ENCODE measurements at places on chromosomes 5 and 9. TPM values are rescaled to one million over a fixed set of nuclear protein-coding genes. Genes with fewer than 3 reads are reported as not detected.

Gene CAMLG
- 62.4 TPM for polyA plus RNA-seq

Gene PGM5
- 54.6 TPM for polyA plus RNA-seq

Gene CCNJL
- 9.5 TPM for polyA plus RNA-seq

Gene PTPN3
- polyA plus RNA-seq, result 12.1 TPM

Gene LCN9
- polyA plus RNA-seq, result not detected

DNA sequence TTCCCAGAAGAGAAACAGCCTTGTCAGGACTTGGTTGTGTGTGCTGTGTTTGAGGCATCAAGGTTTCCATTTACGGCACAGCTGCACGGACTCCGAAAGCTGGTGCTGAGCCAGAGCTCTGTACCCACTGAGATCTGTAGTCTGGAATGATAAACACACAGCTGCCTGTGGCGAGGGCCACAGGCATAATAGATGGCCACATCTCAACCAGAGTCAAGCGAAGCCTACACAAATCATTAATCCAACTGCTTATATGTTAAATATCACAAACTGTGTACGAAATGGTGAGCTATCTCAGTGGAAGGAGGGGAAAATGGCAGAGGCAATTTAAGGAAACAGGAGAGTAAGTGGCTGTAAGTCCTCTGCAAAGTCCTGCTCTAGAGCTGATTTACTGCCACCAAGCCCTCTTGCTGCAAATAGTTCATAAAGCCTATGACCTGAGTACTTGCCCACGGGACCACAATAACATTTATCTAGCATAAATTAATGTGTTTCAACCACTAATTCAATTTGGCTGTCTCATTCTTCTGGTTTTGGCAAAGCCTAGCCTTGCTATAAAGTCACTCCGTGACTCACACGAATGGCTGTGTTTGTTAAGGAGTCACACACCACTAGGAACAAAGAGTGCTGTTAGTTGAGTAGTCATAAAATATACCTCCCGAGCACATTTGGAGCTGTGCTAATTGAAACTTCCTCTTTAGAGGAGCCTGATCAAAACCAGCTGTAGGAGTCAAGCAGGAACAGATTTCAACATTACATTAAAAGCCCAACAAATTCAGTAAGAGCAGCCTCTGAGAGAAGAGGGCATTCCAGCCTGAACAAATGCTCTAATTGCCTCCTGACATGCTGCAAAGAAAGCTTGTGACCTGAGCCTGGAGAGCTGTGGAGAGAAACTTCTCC is 738.6 kb upstream of the ZNF608 start:
- DNase-seq, result peak; percentile 72

GRCh38 chr5:38263983-38264382 is 5.6 kb downstream of the EGFLAM start:
- no peak for DNase-seq

- DNase-seq, result no peak
These were observed 2.1 kb downstream of the ECPAS start for GRCh38 chr9:111481885-111482636.

DNA sequence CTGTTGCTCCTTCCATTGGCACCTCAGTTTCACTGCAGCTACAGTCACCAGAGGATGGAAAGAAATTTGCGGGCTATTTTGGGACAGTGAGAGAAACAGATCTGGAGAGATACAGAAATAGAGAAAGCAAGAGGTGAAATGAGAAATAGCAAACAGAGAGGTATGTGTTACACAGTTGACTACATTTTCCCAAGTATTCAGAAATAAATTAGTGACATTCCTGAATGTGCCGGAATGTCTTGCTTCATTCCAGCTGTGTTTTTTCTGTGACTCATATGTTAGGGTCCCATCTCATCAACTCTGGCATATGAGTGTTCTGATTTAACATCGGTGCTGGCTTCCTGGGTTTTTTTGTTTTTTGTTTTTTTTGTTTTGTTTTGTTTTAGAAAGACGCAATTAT is 63.8 kb upstream of the ZNF462 start:
- DNase-seq, result no peak

- DNase-seq, result no peak
These were observed 759.4 kb upstream of the C9orf72 start for GRCh38 chr9:28332648-28333047.

DNA sequence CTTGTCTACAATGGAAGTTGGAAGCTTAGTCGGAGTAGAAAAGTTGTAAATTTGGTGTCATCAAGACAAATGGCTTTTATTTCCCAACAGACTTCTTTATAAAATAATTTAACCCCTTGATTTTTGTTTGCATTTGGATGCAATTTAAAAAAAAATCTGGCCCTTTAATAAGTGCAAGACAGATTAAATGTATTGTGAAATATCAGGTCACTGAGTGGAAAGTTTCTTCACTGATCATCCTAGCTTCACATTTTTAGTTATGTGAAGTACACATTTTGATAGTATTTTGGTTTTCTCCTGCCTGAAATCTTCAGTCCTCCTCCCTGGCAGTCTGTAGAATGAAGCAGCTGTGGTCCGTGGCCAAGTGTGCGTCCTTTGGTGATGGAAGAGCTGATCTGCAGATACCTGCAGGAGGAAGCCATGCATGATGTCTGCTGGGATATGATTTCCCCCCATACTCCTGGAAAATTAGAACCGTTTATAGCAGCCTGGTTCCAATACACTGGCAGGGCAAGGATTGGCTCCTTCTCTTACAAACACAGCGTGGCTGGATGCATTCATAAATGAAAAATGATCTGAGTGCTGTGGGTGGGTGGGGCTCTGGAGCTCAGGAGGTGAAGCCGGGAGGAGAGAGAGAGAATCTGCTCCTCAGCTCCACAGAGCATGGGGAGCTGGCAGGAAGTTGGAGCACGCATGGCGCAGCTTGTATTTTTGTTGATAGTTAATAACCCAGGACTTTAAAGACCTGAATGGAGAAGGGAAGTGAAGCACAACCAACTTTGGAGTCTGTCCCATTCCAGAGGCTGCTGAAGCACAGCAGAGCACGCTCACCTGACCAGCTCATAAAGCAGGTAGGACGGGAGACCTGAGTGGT is 238.4 kb downstream of the GOLPH3 start:
- DNase-seq, result no peak

- DNase-seq, result no peak
These were observed 39.1 kb downstream of the NIPBL start for GRCh38 chr5:36915653-36916052.

DNA sequence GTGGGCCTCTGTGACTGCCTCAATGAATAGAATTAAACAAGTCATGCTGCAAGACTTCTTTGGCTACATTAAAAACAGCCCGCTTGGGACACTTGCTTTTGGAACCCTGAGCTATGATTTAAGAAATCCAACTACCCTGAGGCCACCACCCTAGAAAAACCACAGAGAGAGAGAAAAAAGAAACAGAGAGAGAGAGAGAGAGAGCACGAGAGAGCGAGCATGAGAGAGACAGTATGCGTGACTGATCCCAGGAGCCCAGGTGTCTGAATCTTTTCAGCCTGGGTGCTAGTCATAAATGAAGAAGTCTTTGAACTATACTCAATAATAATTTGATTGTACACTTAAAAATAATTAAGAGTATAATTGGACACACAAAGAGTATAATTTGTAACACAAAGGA is 123.1 kb upstream of the FREM1 start:
- no peak for DNase-seq

- no peak for DNase-seq
These were observed 27.2 kb downstream of the AK3 start for GRCh38 chr9:4713849-4714248.

DNA sequence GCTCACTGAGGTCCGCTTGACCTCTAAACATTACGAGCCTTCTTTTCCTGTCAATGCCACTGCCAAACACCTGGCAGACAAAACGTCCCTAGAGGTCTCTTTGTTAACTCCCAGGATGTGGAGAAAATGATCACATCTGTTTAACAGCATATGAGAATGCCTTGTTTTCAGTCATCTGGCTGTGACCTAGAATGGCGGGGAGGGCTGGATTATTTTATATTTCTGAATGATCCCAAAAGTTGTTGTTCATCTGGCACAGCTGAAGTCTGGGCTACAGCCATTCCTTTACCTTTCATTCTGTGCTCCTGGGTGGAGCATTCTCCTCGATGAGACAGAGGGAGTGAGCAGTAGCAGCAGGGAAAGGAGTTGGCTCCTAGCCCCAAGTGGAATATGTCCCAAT is 138.2 kb downstream of the PRDM6 start:
- DNase-seq, result no peak

DNA sequence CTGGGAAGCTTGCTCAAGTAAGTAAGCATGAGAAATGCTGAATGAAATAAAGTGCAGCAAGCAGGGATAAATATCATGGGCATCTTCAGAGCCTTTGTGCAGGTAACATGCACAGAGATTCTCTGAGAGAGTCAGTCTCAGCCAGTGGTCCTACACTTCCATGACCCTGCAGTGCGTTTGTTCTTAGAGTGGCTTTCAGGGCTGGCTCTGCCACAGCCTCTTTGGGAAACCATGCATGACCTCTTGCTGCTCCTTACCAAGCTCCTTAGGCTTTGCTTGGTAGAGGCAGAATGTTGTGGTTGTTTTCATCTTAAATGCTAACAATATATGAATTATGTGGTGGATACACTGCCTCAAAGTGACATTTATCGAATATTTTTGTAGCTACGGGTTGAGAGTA is 5.4 kb downstream of the SYK start:
- no peak for DNase-seq

GRCh38 chr9:93072383-93072795 is 13.9 kb downstream of the SUSD3 start:
- DNase-seq, result no peak

DNA sequence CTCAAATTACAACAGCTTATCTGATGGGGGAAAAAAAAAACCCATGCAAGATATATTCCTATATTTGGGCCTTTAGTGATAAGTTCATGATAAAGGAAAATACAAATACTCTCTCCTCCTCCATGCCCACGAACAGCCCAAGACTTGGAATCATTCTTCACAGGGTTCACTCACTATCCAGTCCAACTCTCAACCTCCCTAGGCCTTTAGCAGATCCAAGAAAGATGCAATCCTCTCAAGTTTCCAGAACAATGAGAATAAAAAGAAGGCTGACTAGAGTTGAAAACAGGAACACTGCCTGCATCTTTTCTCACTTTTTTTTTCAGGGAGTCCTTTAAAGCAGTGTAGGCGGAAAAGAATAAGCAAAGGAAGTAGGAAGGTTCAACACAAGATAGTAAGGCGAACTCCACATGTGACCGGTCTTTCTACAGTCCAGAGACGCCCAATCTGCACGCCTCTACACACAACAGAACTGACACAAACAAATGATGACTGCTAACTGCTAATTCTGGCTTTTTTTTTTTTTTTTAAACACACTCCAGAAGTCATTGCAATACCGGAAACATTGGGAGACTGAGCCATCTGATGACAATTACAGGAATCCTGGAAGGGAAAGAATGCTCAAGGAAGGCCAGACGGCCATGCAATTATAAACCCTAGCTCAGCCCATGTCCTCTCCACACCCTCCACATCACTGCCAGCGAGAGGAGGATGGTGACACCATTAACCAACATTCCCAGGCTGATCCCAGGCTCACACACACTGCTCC is 75.4 kb downstream of the BNC2 start:
- no peak for DNase-seq

GRCh38 chr5:63820577-63820976 is 141.7 kb downstream of the HTR1A start:
- no peak for DNase-seq

DNA sequence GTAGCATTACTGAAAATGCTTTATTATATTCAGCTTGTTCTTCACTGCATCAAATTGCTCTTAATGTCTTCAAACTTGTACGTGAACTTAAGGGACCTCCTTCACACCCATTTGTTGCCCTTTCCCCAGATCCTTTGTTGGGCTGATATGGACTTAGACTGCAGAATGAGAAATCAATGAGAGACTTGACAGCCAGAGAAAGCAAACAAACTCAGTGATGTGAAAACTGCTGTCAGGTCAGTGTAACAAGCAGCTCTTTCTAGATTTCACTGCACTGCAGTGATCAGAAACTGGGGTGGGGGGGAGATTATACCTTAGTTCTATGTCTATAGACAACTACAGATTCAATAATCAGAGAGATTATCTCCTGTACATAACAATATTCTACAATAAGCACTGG is 491.0 kb upstream of the DAP start:
- DNase-seq, result no peak

DNA sequence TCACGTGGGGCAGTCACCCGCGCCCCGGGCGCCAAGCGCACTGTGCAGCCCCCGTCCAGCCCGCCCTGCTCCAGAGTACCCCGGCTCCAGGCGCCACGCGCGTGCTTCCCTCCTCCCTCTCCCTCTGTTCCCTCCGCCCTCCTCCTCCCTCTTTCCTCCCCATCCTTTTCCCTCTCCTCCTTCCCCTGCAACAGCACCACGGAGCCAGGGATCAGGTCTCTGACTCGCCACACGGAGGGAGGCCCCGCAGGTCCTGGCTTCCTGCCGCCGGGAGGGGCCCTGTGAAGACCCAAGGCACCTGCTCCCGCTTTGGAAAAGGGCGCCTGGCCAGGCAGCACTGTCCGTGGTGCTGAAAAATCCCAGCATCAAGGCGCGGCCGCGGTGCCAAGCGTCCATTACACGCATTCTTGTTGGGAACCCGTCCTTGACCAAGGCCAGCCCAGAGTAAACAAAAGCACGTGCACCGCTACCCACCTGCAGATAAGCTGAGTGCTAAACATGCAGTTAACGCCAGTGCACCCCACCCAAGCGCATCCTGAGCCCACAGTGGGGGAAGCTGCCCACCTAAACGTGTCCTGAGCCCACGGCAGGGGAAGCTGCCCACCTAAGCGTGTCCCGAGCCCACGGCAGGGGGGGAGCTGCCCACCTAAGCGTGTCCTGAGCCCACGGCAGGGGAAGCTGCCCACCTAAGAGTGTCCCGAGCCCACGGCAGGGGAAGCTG is 21.7 kb downstream of the SLC6A18 start:
- DNase-seq, result peak; percentile 43

- DNase-seq, result no peak
These were observed 59.6 kb downstream of the C9orf152 start for GRCh38 chr9:110148384-110148783.

GRCh38 chr5:134545070-134545868 is 19.8 kb downstream of the JADE2 start:
- no peak for DNase-seq

GRCh38 chr9:115117999-115118878 is at the start of gene TNC:
Gene TNC (minus strand): TSS chr9:115118157. CDS start chr9:115091018, 27,139 bp downstream.
- peak; percentile 85 for DNase-seq

DNA sequence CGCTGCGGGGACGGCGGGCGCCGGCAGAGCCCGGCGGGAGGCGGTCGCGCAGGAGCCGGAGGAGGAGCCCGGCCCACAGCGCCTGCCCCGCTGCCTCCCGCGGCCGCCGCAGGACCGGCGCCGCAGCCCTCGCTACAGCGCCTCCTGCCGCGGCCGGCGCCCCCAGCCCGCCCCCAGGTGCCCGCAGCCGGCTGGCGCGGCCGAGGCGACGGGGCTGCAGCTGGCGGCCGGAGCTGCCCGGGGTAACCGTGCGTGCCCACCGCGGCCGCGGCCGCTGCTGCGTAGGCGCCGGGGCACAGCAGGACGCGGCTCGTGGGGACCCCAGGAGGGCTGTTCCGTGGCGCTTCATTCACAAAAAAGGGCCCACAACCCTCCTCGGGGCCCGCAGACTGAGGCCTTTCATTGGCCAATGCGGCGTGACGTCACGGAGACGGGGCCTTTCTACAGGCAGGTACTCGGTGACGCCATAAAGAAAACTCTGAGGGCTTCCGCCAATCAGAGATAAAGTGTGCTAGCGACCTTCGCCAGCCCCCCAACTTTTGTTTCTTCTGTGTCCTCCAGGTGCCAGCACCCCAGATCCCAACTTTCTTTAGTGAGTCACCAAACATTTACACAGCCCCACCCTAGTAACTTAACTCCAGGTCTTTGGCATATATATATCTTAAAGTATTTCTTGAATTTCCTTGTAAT is at the start of gene CDC14B:
Gene CDC14B, minus strand, starts transcription at position 353 of the 690 bp plus-strand sequence. CDS start 465 bp downstream, outside the sequence.
- peak; percentile 88 for DNase-seq

All from right lung (tissue), 10 donors.